ENCODE measurements at places on chromosomes 1 and 21.

GRCh38 chr1:170823120-170823519 is 112.2 kb upstream of the MROH9 start:
- DNase-seq: no peak

DNA sequence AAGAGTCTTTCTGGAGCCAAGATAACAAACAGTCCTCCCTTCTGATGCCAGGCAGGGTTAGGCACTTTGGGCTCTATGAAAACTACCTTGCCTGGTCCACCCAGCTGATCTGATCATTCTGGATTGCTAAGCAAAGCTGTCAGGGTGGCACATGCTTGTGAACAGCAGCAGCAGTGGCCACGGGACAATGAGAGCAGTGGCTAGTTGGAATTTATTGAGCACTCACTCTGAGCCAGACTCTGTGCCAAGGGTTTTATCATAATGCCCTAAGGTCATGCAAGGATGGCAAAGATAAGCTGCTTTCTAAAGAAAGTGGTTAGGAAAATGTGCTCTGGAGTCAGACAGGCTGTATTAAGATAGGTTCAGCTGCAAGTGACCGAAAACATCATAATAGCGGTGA is 390.4 kb upstream of the VAMP3 start:
- no peak for DNase-seq

DNA sequence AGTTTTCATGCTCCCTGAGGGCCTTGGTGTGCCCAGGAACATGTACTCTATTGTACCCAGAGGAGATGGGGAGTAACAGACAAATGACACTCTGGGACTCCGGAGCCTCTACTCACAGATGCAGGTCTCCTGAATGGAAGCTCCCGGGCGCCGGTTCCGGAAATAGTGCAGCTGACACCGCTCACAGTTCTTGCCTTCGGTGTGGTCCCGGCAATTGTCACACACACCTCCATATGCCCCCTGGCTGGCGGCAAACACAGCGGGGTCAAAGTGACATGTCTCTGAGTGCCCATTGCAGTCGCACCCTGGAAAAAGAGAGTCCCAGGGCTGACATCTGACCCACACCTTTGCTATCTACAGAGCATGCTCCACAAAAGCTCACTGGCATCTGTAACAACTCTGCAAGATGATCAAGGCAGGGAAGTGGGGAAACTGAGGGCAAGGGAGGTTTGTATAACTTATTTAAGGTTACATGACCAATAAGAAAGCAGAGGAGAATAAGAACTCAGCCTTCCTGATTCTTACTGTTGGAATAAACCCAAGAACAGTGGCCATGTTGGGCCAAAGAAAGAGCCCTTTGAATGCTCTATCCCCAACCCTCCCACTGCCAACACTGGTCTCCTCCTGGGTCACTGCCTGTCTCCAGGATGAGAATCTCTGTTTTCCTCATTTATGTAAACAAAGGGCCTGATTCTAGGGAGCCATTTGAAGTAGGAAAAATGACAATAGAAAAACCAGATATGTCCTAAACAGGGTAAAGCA is 22.4 kb downstream of the LAMB3 start:
- no peak for DNase-seq

GRCh38 chr1:206663832-206664652 is 20.7 kb upstream of the MAPKAPK2 start:
- DNase-seq: peak; percentile 44

DNA sequence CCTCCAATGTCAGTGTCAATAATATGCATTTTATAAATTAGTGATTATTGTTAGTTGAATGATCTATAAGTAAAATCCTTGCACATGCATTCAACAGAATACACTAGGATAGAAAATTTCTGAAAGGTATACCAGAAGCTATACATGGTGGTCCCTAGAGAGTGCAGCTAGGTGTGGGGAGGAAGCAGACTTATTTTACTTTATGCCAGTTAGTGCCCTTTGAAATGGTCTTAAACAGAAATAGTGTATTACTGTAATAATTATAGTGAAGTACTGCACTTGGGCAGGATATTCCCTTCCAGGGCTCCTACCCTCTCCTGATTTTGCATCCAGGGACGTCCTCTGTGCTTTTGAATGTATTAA is 23.2 kb upstream of the WDR26 start:
- no peak for DNase-seq

- DNase-seq: no peak
Observed at GRCh38 chr1:110876748-110877341, 3.9 kb downstream of the CD53 start.

DNA sequence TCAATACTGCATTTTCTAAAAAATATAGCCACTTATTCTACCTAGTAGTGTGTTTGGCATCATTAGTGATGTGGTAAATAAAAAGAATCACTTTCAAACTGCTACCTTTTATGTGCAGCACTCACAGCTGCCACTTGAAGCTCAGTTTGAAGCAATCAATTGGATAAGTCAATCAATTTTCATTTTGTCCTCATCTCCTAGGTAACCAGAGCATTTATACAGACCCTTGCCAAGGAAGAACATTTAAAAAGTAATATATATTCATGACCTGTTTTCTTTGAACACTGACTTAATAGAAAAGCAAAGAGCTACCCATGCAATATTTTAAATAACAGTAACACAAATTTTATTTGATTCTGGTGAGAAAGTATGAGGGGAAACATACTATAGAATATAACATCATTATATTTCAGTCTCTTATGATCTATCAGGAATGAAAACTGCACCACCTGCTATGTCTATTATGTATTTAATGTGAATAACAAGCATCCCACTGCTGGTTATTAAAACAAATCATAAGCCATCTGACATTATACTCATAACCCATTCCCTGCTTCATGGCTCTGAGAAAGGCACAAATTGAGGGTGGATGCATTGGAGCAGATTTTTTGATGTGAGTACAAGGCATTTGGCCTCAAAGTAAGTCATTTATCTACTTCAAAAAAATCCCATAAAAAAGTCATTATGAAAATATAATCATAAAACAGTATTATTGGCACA is 168.4 kb upstream of the C21orf91 start:
- DNase-seq: no peak

- DNase-seq: no peak
Observed at GRCh38 chr1:63829349-63830327, 55.8 kb downstream of the ROR1 start.

DNA sequence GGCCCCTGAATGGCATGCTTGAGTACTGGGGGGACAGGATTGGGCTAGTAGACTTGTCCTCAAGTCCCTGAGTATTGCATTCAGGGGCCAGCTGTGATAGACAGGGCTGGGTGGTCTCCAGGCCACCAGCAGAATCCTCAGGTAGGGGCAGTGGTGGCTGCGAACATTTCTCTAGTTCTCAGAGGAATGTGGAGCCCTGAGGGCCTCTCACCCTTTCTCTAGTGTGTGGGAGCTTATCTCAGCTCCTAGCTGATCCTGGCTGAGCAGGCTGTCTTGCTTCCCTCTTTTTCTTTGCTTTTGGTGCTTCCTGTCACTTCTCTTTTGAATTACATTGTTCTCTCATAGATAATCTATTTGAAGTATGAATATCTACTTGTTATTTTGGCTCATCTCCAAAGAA is 30.0 kb upstream of the PM20D1 start:
- no peak for DNase-seq

- DNase-seq: no peak
Observed at GRCh38 chr1:171257607-171258076, 9.3 kb downstream of the FMO1 start.

DNA sequence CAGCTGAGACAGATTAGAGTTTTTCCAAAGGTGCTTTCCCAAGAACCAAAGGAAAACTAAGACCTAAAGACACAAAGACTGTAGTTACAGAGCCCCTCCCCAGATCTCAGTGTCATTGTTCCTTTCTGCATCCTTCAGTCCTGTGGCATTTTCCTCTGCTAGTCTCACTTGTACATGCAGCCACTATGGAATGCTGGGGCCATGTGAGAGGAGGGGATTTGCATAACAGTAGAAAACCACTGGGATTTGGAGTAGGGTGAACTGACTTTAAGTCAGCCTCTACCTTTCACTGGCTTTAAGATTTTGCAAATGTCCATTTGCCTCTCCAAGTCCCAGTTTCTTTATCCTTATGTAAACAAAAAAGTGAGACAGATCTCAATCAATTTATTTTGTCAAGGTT is 119.4 kb upstream of the F3 start:
- no peak for DNase-seq

DNA sequence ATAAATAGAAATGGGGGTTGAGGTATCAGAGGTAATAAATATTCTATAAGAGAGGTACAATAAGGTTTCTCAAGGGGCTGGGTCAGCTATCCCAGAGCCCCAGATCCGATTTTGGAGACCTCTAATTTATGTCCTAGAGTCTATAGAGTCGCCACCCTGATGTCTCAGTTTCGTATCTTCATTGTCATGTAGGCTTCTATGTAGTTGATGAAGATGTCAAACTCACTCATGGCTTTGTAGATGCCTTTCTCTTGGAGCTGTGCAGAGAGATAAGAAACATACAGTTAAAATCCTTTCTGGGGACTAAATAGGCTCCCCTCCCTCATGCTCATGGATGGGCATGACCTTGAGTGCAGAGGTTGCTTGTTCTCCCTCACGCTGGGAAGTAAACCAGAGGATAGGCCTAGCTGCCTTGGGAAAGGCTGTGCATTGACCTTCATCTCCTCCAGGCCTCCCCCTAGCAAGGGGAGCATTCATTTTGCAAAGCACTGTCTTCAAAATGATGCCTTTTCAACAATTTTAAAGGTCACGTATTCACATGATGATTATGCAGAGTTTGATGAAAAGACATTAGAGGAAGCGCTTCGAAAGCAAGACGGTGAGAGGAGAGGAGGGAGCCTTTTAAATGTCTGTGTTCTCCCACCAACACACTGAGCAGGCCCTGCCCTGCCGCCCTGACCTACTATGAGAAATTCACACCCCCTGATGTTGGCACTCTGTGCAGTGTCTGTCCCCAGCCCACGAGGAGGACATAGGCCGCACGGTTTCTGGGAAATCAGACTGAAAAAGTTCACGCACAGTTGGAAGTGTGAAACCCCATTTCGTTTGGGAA is 1.9 kb upstream of the IL19 start:
- DNase-seq: no peak

- no peak for DNase-seq
Observed at GRCh38 chr1:83960669-83961277, 38.2 kb downstream of the TTLL7 start.

- no peak for DNase-seq
Observed at GRCh38 chr1:178727014-178727895, 2.2 kb downstream of the RALGPS2 start.

- no peak for DNase-seq
Observed at GRCh38 chr1:118827636-118828035, 160.5 kb downstream of the TBX15 start.

DNA sequence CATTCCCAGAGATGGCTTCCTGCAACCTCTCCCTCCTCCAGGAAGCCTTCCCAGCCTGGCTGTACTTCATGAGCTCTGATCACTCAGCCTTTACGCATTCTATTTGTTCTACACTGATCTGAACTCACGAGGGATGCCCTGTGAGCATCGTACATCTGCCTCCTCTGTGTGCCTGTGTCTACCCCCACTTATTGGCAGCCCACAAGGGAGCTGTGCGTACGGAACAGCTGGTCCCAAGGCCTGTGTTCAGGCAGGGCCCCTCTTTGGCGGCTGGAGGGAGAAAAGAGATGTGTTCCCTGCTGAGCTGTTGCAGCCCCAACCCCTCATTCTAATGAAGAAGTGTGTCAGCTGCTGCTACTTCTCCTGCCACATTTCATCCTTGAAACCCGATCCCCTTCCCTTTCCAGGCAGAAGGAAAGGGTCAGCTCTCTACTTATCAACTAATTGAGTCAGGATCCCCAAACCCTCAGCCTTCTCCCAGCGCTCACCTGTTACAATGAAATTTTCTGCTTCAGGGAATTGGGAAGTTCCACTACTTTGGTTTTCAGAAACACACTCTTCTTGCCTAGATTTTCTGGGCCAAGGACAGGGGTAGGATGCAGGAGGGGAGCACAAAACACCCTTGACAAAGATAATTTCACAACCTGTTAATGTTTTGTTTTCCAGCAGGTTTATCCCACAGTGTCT is 3.2 kb downstream of the INKA2 start:
- no peak for DNase-seq

DNA sequence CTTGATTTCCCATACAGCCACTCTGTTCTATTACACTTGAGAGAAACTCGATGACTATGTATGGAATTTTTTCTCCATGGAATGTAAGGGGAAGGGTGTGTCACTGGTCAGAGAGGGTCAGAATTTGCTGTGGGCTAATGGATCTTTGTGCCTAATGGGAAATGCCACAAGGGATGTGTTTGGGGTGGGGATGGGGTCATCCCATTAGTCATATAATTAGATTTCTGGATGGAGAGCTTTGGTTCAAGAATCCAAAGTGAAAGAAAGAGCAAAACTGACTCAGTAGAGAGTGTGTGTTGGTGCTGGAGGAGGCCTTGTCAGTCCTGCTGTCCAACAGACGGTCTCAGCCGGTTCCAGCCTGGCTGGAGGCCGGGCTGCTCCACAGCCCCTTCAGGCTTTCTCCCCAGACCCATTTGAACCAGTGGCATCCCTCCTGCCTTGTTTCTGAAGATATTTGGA is 86.4 kb downstream of the LAMC2 start:
- DNase-seq: no peak

DNA sequence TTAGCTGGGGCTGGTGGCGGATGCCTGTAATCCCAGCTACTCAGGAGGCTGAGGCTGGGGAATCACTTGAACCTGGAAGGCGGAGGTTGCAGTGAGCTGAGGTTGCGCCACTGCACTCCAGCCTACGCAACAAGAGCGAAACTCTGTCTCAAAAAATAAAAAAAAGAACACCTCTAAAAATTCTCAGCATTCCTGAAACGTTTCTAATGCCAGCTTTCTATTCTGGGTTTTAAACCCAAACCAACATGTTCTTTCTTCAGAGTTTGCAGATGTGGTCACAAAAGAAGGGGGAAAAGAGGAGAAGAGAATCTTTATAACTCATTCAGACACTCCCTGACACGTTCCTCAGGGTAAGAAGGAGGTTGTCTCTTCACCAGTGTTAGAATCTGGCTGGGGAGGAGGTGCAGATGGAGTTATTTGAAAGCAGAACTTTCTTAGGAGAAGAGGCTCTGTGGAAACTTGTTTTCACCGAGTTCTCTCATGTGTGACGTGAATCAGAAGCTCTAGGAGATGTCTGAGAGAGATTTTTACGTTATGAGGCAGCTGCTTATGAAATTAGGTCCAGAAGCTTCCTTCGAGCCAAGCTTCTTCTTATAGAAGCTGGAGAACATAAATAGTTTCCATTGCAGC is 17.8 kb upstream of the CNR2 start:
- DNase-seq: no peak

GRCh38 chr1:152001631-152002584 is 8.2 kb upstream of the S100A10 start:
- DNase-seq: peak; percentile 41

DNA sequence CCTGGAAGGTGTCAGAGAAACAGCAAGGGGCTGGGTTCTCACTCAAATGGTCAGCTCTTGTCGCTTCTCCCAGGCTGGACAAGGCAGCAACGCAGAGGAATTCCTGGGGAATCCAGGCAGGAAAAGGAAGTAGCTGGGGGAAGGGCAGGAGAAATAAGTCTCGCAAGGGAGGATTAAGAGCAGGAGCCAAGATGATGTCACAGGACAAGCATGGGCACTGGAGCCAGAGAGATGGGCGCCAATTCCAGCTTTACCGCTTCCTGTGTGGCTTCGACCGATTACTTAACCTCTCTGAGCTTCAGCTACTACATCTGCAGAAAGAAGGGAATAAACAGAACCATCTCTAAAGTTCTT is 70.5 kb downstream of the SSBP3 start:
- DNase-seq: no peak

Data from stimulated activated CD8-positive, alpha-beta memory T cell treated with anti-CD3 and anti-CD28 coated beads, Interleukin-12 subunit alpha, Interleukin-12 subunit beta, amount 100 ng/mL, for 4 hours (primary cell).